B cell (primary cell): ENCODE measurements at places on chromosomes 5 and 9. TPM values are rescaled to one million over a fixed set of nuclear protein-coding genes. Genes with fewer than 3 reads are reported as not detected.

GRCh38 chr9:97271292-97271691, 36.2 kb upstream of the CCDC180 start:
- H3K27me3 ChIP-seq: no peaks in the 10 kb centered on the region
- no peak overlapping the region for H3K27ac ChIP-seq
- no peaks in the 10 kb centered on the region for H3K4me1 ChIP-seq
- H3K36me3 ChIP-seq: no peaks in the 10 kb centered on the region

DNA sequence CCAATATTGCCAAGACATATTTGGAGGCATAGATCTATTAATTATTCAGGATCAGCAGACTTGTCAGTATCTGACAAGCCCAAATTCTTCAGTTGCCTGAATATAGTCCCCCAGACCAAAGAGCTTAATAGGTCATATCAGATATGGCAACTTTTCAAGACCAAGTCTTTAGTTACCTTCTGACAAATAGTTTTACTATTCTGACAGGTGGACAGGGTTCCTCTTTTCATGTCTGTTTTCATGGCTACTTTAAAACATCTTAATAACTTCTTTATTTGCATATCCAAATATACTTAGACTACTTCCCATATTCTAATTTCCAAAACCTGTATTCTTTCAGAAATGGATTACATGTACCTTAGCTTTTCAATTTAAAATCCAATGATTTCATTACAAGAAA, 65.4 kb downstream of the AUH start:
- no peaks in the 10 kb centered on the region for H3K27me3 ChIP-seq
- H3K4me1 ChIP-seq: peaks cover 17% of the 10 kb centered on the region
- H3K27ac ChIP-seq: no peak overlapping the region
- no peak overlapping the region for H3K4me3 ChIP-seq

DNA sequence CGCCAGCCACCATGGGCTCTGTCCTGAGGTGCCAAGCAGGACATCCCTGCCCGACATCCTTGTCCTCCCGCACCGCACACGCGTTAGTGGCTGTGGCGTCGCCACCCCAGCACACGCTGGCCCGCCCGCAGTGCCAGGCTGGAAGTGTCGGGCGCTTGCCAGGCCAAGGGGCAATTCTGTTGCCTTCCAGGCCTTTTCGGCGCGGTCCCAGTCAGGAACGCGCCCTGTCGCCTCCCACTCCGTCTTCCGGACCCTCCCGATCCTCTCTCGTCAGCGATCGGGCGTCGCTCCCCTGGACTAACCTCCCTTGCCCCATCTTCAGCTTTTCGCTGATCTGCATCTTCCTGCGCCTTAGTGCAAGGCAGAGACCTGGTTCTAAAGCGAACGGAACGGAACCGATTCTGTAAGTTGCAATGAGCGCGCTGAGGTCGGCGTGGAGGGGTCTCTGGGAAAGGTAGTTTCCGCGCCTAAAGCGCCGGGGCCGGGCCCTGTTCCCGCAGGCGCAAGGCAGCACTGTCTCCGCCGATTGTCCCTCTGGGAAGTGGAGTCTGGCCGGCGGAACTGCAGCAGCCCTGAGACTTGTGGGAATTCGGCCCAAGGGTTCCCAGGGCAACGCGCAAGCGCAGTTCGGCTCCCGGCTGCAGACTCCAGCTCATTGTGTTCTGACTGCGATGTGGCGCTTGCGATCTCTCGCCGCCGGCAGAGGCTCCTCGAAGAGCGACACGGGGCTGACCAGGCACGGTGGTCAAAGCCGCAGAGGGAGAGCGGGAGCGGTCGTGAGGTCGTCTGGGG, at the start of gene ZNF454:
Gene ZNF454, plus strand, starts transcription at position 630 of the 792 bp plus-strand sequence. CDS start 1,594 bp downstream, outside the sequence.
- no peaks in the 10 kb centered on the region for H3K36me3 ChIP-seq
- peaks cover 40% of the 10 kb centered on the region for H3K27me3 ChIP-seq
- H3K27ac ChIP-seq: no peak within 1 kb of the TSS
- no peaks in the 10 kb centered on the region for H3K4me1 ChIP-seq
- no peak within 1 kb of the TSS for H3K4me3 ChIP-seq
- no peak for DNase-seq

Gene ARAP3
- 3.0 and 3.7 TPM in 2 replicates for total RNA-seq

Gene SAP30L
- total RNA-seq: 41.5 and 50.0 TPM in 2 replicates

Gene PCDHB11
- not detected in 2 replicates for total RNA-seq

Gene PCDHB12
- total RNA-seq: not detected in 2 replicates

Gene CDKN2B-AS1
- total RNA-seq: 2.5 and 3.2 TPM in 2 replicates

Gene CNOT8
- 76.1 and 78.6 TPM in 2 replicates for total RNA-seq
